Mesenteric fat pad (tissue), 1 donor: ENCODE measurements at places on chromosomes 2 and 18.

DNA sequence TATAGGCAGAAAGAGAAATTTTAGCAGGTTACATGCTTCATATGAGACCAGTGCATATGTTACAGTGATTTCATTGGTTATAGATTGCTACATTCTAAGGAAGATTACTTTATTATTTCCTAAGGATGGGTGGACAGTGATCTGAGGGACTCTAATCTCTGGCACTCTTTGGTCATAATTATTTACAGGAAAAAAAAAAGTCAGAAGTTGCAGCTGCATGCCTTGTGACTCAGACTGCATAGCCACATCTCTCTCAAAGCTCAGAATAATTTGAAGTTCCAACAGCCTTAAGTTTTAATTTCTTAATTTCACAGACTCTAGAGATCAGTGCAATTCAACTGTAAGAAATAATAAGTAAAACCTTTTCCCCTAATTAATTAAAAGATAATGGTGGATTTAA lies 27.1 kb upstream of the BARD1 start:
- DNase-seq, result no peak

DNA sequence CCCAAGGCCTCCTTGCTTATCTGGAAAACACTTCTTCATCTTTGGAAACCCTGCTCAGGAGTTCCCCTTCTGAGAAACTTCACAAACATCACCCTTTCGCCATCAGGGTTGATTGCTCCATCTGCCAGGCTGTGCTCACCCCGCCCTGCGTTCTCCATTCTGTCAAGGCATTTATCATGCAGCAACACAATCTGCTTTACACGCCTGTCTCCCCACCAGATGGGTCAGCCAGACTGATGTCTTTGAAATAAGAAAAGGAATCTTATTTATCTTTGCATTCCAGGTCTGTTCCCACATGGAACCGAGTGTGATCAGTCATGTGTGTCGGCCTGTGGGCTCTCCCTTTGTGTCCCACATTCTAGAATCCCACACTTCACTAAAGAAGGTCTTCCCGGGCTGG lies 110.0 kb upstream of the ARL4C start:
- no peak for DNase-seq

- DNase-seq, result no peak
Observed at GRCh38 chr18:63207143-63207790, 112.3 kb downstream of the BCL2 start.

DNA sequence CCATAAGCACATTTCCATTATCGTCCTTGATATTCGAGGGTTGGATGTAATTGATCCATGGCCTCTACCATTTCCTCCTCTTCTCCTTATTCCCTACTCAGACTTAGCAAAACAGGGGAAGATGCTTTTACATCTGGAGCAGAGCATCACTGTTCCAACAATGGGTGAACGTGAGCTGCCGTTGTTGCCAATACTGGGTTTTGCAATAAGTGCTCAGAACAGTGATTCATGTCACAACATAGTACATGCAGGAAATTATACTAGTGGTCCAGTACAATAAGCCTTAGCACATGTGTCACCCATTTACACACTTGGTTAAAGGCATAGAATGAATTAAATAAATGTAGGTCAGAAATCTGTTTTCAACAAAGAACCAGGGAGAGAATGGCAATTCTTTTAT lies 112.4 kb downstream of the DCC start:
- DNase-seq, result no peak

GRCh38 chr2:16653799-16654198 lies 11.8 kb downstream of the CYRIA start:
- no peak for DNase-seq

- DNase-seq, result no peak
Observed at GRCh38 chr18:23918395-23919032, 96.0 kb upstream of the TTC39C start.

- DNase-seq, result no peak
Observed at GRCh38 chr2:44546459-44547127, 184.8 kb downstream of the CAMKMT start.

- no peak for DNase-seq
Observed at GRCh38 chr2:213067888-213068287, 83.5 kb downstream of the IKZF2 start.

- DNase-seq, result no peak
Observed at GRCh38 chr2:199310771-199311585, 146.8 kb downstream of the SATB2 start.

GRCh38 chr2:121513597-121514333 lies 16.9 kb upstream of the RNU4ATAC start:
- no peak for DNase-seq

DNA sequence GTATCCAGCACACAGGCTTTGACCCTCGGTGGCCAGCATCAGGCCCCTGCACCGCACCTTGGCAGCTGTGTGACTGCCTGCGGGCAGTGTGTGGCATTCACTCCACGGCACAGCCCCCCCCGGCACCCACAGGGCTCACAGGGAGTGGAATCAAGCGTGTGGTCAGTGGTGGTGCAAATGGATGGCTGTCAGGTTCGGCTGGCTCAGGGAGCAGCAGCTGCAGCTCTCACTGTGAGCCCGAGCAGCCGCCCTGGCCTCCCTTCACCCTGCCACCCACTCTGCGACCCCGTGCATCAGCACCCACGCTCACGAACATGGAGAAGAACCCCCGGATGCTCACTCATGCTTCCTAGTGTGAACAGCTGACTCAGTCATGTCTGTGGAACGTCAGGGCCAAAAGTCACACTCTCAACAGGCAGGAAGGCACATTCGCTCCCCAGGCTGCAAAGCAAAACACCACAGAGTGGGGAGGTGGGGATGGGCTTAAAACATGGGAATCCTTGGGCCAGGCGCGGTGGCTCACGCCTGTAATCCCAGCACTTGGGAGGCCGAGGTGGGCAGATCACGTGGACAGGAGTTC lies 41.5 kb upstream of the GPC1 start:
- peak; percentile 64 for DNase-seq

DNA sequence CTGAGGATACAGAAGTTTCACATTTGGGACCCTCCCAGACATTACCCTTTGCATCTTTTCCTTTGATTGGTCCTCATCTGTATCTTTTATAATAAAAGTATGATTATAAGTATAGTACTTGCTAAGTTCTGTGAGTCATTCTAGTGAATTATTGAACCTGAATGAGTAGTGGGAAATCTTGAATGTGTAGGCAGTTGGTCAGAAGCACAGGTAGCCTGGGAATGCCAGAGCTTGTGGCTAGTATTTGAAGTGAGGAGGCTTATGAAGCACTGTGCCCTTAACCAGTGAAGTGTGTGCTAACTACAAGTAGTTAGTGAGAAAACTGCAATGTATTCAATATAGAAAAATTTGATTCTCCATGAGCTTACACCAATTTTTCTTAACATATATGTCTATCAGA lies 257.6 kb downstream of the GRB14 start:
- no peak for DNase-seq

DNA sequence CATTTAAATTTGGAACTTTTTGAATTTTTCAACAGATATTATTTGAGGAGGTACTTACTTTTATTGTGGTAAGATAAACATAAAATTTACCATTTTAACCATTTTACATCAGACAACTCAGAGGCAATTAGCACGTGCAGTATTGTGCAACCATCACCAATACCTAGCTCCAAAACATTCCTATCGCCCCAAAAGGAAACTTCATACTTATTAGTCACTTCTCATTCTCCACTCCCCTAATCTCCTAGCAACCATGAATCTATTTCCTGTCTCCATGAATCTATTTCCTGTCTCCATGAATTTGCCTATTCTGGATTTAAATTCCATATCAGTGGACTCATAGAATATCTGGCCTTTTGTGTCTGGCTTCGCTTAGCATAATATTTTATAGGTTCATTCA lies 69.9 kb upstream of the FAM136A start:
- DNase-seq, result no peak

- no peak for DNase-seq
Observed at GRCh38 chr2:170313347-170313991, 135.5 kb downstream of the MYO3B start.

GRCh38 chr2:121501031-121501430 lies 29.6 kb upstream of the RNU4ATAC start:
- DNase-seq, result no peak

- DNase-seq, result no peak
Observed at GRCh38 chr2:227615906-227616305, 1.3 kb upstream of the SCYGR3 start.

GRCh38 chr2:201484805-201485204 lies 33.3 kb downstream of the STRADB start:
- no peak for DNase-seq

GRCh38 chr2:236195726-236196125 lies 27.5 kb upstream of the GBX2 start:
- DNase-seq, result peak; percentile 65

- no peak for DNase-seq
Observed at GRCh38 chr2:77521931-77522470, at the start of gene LRRTM4. Gene LRRTM4 (minus strand): TSS chr2:77522376.

DNA sequence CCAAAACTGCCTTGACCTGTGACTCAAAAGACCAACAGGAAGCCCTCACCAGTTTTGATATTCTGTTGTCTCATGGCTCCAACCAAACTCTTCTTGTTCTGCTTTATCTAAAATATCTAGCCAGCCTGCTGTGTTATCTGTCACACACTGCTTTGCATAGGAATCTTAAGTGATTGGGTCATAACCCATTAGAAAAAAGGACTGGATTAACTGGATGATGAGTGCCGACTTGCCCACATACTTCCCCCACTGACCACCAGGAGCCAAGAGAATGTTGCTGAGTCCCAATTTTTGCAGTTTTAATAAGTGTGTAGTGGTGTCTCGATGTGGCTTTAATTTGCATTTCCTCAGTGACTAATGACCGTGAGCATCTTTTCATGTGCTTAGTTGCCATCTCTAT lies 6.5 kb downstream of the MOGAT1 start:
- no peak for DNase-seq

DNA sequence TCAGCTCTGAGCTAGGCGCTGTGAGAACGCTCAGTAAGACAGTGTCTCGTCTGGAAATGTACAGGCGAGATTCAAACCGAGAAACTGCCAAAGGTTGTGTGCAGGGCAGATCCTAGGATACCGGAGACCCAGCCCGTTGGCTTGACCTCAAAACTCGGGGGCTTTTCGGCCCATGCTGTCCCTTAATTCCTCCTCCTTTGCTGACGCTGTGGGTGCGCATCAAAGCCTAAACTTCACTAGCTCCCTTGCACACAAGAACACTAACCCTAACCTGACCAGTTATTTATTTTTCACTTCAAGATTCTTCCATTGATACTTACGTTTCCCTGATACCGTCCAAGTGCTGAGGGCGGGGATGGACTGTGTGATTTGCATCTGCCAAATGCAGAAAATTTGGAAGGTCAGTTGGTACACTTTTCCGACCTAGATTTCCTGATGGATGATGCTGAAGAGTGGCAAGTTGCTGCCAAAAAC lies 1.0 kb upstream of the AAK1 start:
- no peak for DNase-seq

DNA sequence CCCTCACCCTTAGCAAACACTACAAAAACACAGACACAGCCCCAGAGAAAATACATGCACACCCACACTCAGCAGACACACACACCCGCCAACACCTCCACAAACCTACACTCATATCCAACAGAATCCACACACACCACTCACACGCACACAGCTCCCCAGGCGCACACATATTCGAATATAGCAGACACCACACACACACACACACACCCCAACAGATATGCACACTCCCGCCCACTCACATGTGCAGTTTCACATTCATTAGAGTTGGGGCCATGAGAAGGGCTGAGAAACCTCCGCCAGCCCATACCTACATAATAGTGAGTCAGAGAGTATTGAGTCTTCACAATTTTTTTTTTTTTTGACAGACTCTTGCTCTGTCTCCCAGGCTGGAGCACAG lies 29.4 kb upstream of the NOTO start:
- peak; percentile 47 for DNase-seq

- DNase-seq, result no peak
Observed at GRCh38 chr2:70551167-70551566, 2.5 kb downstream of the TGFA start.

- no peak for DNase-seq
Observed at GRCh38 chr18:67582488-67582887, 66.0 kb upstream of the DSEL start.

GRCh38 chr2:24354957-24355356 lies 5.4 kb downstream of the ITSN2 start:
- no peak for DNase-seq

DNA sequence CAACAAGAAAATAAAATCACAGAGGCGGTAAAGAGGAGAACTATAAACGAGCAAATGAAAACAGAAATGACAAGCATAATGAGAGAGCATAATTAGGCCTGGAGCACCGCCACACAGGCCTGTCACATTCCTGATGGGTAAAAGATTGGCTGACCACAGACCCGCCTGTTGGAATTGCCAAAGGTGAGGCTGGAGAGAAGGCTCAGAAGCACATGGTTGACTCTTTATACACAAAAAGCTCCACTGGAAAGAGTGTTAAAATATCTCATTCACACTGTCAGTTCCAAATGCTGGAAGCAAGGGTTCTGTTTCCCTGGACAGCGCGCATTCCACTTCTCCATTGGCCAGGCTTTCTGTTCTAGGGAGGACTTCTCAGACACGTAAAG lies 5.9 kb upstream of the LGALSL start:
- DNase-seq, result no peak

DNA sequence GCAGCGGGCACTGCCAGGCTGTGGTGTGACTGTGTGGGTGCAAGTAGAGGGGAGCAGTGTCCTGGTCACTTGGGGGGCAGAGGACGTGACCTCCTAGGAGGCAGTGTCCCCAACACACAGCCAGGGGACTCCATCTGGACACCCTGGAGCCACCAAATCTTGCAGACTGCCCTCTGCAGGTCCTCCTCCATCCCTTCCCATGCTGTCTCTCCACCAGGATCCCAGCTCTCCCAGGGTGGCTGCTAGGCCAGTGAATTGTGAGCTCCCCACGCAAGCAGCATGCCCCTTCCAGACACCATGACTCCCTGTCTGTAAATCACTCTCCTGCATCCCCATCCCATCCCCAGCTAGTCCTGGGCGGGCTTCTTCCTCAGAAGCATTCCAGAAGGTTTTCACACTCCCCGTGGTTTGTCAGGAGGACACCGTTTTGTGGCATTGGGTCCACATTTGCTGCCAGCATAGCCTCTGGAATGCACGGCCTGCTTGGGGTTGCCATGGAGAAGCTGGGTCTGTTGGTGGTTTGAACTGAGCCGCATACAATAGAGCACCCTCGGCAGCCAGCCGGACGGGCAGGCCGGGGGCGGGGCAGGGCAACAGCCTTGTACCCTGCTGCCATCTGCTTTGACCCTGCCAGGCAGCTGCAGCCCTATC lies 210.7 kb downstream of the KLHL29 start:
- no peak for DNase-seq

GRCh38 chr2:32783469-32783868 lies 155.6 kb downstream of the TTC27 start:
- no peak for DNase-seq
